ENCODE measurements at places on chromosomes 11 and 22.

GRCh38 chr11:11125618-11126017 is 227.4 kb downstream of the CSNK2A3 start:
- no peak for DNase-seq

GRCh38 chr11:117313828-117314768 is 2.0 kb downstream of the BACE1 start:
- no peak for DNase-seq

DNA sequence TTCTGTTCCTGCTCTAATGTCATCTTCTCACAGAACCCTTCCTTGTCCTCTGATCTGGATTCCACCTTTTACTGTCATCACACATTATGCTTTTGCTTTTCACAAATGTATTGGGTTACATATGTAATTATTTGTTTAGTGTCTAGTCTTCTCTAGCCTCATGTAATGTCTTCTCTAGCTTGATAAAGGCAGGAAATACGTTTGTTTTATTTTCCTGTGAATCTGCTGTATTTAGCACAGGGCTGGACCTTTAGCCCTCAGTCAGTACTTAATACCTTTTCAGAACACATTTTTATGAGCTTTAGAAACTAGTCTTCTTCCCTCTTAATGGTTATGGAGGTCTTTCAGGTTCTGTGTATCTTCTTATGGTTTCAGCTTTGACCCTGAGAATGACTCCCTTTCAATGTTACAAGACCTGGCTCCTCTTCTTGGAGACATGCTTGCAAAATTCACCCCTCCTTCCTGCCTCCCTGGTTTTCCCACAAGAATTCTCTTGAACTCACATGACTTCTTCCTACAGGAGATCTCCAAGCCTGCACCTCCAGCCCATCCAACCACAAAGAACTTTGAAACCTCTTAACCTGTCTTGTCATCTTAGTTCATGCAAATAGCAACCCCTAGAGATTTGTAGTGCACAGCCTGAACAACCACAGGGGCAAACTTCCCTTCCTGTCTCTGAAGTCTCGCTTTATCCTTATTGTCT is 132.7 kb upstream of the DDI1 start:
- no peak for DNase-seq

- DNase-seq: no peak
Observed at GRCh38 chr11:14713496-14714244, 70.1 kb downstream of the PDE3B start.

Data from activated T-cell treated with anti-CD3 and anti-CD28 coated beads, Interleukin-2, amount 50 U/mL, for 1 hour (primary cell).